ENCODE measurements at places on chromosomes 6 and 20.

DNA sequence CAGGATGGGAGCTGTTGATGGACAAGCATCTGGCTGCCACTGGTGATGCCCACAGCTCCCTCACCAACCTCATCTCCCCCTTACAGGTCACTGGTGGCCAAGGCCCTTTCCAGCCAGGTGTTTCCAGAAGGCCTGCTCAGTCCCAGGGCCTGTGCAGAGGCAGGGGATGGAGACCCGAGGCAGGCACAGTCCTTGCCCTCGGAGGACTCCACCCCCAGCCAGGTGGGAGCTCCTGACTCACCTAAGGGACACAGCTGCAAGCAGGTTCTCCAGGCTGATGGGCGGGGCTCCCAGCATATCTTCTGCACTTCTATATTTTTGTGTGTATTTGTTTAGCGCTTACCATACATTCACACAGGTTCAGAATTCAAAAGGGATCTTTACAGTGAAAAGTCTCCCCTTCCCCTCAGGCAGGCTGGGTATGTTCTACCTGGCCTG, 17.4 kb downstream of the PRPH2 start:
- DNase-seq: no peak

DNA sequence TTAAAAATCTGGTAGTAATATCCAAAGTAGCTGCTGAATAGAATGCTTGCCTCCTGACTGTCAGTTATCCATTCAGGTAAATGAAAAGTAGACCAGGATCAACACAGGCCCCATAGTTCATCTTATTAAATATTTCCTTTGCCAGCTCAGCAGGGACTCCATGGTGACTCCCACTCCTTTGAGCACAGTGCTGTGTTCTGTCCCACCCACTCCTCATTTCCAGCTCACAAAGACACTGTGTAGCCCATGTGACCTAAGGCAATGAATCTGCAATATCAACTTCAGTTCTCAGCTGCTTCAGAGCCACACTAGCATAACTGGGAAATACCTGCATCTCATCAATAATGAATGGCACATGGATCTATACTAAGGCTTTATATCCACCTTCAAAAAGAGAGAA, 189.5 kb upstream of the MANEA start:
- no peak for DNase-seq

- peak; percentile 55 for DNase-seq
Measured at GRCh38 chr6:87078983-87079616, 15.8 kb downstream of the CGA start.

DNA sequence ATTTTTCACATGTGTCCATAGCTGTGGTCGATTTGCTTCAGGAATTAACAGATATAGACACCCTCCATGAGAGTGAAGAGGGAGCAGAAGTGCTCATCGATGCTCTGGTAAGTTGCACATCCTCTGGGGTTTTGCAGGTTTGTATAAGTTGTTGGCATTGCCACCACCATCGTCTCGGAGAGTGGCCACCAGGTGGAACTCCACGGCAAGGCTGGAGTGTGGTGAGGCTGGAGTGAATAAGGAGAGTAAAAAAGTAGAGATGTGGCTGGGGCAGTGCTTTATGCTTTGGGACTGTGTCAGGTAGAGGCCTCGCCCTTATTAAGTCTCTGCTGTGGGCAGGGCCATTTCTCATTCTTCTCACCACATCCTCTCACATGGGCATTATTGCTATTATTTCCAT, 63.7 kb downstream of the CTNNBL1 start:
- no peak for DNase-seq

GRCh38 chr6:151475653-151476523, 17.9 kb upstream of the CCDC170 start:
- DNase-seq: no peak

DNA sequence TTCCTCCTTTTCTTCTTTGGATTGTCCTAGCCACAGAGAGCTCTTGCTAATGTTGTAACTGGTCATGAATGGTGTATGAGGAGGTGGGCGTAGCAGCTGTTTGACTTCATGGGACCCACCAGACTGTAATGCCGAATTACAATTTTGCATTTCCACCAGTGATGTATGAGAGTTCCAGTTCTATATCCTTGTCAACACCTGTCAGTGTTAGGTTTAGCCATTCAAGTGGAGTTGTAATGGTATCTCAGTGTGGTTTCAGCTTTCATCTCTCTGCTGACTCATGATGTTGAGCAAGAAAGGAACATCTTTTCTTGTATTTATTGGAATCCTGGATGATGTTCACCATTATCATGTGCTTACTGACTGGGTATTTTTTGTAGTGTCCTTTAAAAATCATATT, 5.1 kb downstream of the IGF2R start:
- no peak for DNase-seq

GRCh38 chr6:36958775-36959554, 4.4 kb downstream of the PI16 start:
- DNase-seq: no peak

GRCh38 chr6:158056355-158056754, 74.7 kb downstream of the SYNJ2 start:
- DNase-seq: no peak

DNA sequence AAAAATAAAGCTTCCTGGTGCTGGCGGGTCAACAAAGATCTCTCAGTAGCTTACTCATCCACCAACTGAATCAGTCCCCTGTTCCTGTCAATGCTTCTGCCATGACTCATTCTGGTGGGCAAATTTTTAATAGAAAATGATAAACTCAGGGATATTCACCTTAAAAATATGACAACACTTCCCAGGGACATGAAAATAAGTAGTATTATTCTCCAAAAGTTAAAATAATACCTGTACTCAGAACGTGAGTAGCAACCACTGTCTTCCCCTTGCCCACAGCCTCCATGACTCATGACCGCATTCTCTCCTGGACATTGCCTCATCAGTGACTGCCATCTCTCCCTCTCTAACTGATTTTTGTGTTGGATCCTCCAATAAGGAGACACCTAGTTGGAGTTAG, 552.3 kb downstream of the KIF16B start:
- no peak for DNase-seq

- no peak for DNase-seq
Measured at GRCh38 chr20:17559338-17559737, 10.5 kb upstream of the DSTN start.

GRCh38 chr20:59829786-59830664, 103.4 kb downstream of the SYCP2 start:
- no peak for DNase-seq

DNA sequence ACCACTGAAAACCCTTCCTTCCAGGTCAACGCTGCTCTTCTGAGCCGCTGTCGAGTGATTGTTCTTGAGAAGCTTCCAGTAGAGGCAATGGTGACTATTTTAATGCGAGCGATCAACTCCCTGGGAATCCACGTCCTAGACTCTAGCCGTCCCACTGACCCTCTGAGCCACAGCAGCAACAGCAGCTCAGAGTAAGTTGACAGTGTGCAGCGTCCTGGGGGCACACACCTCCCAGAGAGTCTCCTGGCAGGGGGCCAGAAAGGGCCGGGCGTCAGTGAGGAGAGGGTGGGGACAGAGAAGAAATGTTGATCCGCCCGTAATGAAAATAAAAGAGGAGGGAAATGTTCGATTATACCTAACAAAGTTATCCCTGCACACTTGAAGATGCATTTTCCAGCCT, 5.0 kb downstream of the WRNIP1 start:
- no peak for DNase-seq

- no peak for DNase-seq
Measured at GRCh38 chr6:111995404-111995803, 58.5 kb upstream of the CCN6 start.

DNA sequence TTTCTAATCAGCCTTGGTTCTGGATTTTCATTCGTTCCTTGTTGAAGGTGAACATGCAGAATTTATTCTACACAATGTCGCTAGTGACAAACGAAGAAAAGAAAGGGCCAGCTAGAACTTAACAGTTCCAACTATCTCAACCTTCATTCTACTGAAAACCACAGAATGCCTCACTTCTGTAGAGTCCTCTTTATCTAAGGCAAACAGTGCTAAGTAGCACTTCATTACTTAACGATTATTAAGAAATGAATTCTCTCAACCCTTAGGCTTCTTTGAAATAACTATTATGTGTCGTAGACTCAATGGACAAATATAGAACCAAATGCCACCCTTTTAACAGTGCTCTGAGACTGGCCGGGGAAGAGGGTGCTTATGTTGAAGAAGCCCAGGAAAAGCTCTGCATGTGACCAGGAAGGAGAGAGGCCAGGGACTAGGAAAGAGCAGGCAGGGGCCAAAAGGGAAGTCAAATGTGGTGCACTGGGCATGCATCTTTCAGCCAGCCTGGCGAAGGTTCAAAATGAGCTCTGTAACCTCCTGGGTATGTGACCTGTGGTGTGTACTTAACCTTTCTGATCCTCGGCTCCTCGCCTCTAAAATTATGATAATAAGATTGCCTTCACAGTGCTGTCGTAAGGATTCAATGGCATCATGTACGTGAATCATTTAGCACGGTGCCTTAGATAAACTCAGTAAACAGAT, 55.4 kb upstream of the BMP2 start:
- no peak for DNase-seq

DNA sequence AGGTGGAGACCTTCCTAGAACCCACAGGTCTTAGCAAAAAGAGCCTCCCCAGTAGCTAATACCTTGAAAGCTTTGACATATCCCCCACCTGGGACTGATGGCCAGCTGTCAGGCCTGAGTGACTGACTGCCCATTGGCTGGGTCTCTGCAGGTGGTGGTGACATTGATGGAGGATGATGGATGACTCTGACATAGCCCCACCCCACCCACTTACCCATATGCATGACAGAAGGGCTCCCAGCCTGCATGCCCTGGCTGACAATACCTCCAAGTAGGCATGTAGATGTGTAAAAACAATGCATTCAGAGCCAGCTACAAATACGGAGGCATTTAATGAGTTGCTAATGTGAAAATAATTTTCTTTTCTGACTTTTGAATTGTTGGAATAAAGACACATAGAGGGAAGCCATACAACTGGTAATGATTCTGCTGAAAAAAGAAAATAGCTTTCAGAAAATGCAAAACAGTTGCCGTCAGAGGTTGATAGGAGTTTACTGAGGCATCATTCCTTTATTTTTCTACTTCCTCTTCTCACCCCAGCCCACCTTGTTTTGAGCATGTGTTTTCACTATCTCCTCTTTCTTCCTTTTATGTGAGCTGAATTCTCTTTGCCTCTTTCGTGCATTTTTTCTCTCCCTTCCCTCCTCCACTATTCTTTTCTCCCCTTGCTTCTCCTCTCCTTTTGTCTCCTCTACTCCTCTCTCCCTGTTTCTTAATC, 70.6 kb downstream of the OLIG3 start:
- no peak for DNase-seq

DNA sequence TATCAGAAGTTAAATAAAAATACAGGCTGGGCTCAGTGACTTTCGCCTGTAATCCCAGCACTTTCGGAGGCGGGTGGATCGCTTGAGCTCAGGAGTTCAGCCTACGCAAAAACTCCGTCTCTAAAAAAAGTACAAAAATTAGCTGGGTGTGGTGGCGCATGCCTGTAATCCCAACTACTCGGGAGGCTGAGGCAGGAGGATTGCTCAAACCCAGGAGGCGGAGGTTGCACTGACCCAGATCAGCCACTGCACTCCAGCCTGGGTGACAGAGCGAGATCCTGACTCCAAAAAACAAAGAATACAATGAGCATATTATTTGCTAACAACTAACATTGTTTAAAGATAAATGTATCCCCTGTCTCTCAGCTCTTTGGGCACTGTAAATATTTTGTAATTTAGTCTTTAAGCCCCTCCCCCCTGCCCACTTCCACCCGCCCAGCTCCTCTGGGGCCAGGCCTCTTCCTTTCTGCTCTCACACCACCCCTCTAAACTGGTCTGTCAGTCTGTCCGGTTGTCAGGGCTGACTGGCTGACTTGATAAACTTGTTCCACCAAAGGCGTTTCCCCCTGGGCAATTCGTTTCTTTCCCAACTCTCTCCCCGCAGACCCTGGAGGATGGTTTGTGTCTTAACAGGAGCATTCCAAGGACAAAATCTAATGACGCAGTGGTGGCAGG, 62.4 kb upstream of the QKI start:
- no peak for DNase-seq

- DNase-seq: no peak
Measured at GRCh38 chr6:75528423-75528822, 34.8 kb upstream of the FILIP1 start.

DNA sequence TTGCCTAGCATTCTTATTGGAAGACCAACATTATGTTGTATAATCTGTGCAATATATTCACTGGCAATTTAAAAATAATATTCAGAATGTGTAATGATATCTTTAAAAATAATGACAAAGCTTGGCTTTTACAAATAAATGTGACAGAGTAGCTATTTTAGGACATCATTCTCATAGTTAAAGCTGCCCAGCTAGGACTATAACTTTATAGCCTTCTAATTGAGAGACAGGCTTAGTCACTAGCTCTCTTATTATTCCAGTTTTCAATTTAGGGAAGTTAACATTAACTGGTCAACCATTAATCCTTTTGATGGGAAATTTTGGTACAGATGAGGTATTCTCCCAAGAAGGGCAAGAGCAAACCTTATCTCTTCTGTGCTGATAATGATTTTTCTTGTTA, 197.3 kb downstream of the CLVS2 start:
- no peak for DNase-seq

- peak; percentile 23 for DNase-seq
Measured at GRCh38 chr20:41734506-41734945, 116.3 kb upstream of the CHD6 start.

- DNase-seq: no peak
Measured at GRCh38 chr6:90375681-90376439, 79.2 kb upstream of the BACH2 start.

- no peak for DNase-seq
Measured at GRCh38 chr6:124479991-124480430, 482.2 kb upstream of the RNF217 start.

GRCh38 chr6:7959453-7959852, 48.9 kb upstream of the TXNDC5 start:
- no peak for DNase-seq

DNA sequence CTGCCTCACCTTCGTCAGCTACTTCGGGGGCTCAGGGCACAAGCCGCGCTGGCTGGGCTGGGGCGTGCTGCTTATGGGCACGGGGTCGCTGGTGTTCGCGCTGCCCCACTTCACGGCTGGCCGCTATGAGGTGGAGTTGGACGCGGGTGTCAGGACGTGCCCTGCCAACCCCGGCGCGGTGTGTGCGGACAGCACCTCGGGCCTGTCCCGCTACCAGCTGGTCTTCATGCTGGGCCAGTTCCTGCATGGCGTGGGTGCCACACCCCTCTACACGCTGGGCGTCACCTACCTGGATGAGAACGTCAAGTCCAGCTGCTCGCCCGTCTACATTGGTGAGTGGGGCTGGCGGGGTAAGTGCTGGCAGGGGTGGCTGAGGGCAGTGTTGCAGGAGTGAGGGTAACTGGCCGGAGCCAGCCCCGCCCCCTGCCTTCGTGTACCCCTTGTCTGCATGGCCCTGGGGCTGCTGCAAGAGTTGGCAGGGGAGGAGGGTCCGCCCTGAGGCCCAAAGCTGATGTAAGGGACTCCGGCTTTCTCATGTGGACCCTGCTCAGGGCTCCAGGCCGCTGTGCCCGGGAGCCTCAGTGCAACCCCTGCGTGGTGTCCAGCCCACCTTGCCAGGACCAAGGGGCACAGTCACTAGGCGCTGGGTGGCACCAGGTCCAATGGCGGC, 14.8 kb downstream of the SLCO4A1 start:
- no peak for DNase-seq

GRCh38 chr6:56798163-56798562, 155.5 kb upstream of the DST start:
- no peak for DNase-seq

All from CD8-positive, alpha-beta T cell (primary cell).